ENCODE measurements at places on chromosomes 3 and 15. TPM values are rescaled to one million over a fixed set of nuclear protein-coding genes. Genes with fewer than 3 reads are reported as not detected.

DNA sequence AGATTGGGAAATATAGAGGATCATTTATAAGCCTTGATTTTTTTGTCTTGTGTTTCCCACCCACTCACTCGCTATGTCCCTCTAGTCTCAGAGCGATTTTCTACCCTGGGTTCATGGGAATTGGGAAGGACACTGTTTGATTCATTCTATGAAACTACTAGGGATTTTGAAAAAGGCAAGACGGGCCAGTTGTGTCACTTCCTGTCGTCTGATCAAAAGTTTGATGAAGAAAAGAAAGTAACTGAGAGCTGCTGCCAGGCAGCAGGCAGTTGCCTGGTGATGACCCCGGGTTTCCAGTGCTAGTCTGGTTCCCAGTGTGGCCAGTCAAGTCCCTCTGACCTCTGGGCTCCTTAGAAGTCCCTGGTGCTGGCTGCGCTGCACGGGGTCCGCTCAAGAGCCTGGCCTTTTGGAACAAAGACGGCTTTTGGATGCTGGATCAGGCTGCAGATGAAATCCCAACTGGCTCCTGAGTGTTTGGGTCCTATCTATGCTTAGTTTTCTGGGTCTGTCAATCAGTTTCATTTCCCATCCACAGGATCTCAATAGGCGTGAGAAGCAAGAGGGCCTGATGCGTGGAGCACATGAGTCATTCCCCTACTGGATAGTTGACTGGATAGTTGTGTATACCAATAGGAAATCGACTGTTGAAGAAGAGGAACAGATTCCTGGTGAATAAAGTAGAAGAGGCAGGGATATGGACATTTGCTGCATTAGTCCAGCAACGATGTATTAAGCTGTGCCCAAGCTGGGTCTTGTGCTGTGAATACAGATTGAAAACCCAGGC, 89.7 kb downstream of the EEFSEC start:
- peak; percentile 47 for DNase-seq

GRCh38 chr3:106620646-106621045, 751.8 kb upstream of the CBLB start:
- no peak for DNase-seq

The DZIP1L gene
- total RNA-seq: 27.4 TPM

DNA sequence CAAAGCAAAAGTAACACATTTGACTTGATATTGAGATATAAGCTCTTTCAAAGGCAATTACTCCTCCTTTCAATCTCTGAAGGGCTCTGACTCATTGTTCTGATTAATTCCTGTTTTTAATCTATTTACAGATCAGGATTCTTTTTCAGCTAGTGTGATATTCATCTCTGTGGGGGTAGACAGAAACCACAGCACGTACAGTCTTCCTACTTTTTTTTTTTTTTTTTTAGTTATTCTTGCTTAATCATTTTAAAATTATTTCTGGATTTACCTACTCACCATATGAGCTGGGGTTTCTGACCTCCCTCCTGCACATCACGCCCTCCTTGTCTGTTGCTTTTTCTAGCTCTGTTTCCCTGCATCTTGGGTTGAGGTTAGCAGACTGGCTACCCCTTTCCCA, 1.4 kb downstream of the CNTN3 start:
- peak; percentile 62 for DNase-seq

The ZNF80 gene
- total RNA-seq: not detected

The CKMT1A gene
- total RNA-seq: not detected

GRCh38 chr15:64045774-64046420, 388 bp downstream of the DAPK2 start:
- no peak for DNase-seq

GRCh38 chr15:96064351-96064756, 266.1 kb upstream of the NR2F2 start:
- DNase-seq: peak; percentile 24

GRCh38 chr3:116963802-116964201, 254.2 kb downstream of the TUSC7 start:
- DNase-seq: no peak

The HRH1 gene
- 16.7 TPM for total RNA-seq

DNA sequence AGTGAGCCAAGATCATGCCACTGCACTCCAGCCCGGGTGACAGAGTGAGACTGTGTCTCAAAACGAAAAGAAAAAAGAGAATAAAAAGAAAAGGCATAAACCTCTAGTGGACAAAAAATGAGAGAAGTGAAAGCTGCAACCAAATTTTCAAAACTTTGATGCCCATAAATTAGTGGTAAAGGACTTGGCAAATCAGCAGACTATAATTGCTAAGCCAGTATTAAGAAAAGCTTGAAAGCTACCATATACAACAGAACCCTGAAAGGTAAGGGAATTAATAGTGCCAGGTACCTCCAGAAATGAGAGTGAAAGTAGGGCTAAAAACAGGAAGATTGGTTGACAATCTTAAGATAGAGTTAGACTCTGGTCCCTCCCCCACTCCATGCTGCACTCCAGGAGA, 32.9 kb upstream of the SLC22A13 start:
- no peak for DNase-seq

The TGM4 gene
- total RNA-seq: not detected

The NOX5 gene
- 1.1 TPM for total RNA-seq

- DNase-seq: no peak
Measured at GRCh38 chr3:111509308-111509707, 32.7 kb upstream of the CD96 start.

DNA sequence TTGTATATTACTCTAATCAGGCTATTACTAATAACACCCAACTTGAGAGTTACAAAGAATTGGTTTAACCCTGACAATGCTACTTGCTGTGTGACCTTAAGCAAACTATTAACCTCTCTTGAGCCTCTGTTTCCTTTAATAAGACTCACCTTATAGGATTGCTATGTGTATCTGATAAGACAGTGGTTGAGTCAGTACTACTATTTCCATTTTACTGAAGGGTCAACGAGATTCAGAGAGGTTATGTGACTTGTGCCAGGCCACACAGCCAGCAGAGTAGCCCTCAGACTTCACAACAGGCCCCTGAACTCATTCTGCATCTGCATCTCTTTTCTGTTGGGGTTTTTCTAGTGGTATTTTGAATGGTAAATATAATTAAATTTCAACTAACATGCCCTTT, 420.1 kb downstream of the MAGI1 start:
- DNase-seq: no peak

DNA sequence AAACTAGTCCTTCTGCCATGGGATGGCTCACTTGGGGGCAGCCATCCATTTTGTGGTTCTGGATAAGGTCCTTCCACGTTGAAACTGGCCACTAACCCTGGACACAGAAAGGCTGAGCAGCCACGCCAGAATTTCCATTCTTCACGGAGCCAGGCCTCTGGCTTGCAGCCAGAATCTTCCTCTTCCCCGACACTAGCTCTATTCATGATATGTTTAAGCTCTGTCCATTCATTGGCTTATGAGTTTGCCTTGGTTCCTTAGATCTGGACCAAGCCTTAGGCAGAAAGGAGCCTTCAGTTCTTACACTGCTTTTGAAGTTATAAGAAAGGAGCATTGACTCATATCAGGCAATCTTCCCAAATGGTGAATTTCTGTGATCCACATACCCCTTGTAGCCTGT, 288.4 kb upstream of the GOLGA6L4 start:
- DNase-seq: no peak

GRCh38 chr3:192130534-192131132, 596.7 kb downstream of the FGF12 start:
- peak; percentile 54 for DNase-seq

- DNase-seq: peak; percentile 48
Measured at GRCh38 chr15:73637527-73637926, 4.3 kb upstream of the NPTN start.

DNA sequence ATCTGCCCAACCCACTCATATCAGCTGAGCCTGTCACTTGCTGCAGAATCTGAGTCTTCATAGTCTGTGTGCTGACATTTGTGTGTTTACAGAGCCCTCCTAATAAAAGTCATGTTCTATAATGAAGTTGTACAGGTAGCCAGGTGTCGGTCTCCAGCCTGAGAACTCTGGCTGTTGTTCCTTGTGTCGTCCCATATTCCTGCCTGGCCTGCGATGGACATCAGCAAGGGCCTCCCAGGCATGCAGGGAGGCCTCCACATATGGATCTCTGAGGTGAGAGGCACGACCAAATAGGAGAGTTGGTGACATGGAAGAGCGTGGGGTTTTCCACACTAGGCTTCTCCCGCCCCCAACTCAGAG, 2.9 kb downstream of the VILL start:
- DNase-seq: no peak

GRCh38 chr3:149975919-149976318, 5.2 kb upstream of the PFN2 start:
- DNase-seq: peak; percentile 13

- peak; percentile 21 for DNase-seq
Measured at GRCh38 chr3:60294181-60294580, 957.1 kb downstream of the FHIT start.

- no peak for DNase-seq
Measured at GRCh38 chr3:178900029-178900646, 171.5 kb downstream of the ZMAT3 start.

DNA sequence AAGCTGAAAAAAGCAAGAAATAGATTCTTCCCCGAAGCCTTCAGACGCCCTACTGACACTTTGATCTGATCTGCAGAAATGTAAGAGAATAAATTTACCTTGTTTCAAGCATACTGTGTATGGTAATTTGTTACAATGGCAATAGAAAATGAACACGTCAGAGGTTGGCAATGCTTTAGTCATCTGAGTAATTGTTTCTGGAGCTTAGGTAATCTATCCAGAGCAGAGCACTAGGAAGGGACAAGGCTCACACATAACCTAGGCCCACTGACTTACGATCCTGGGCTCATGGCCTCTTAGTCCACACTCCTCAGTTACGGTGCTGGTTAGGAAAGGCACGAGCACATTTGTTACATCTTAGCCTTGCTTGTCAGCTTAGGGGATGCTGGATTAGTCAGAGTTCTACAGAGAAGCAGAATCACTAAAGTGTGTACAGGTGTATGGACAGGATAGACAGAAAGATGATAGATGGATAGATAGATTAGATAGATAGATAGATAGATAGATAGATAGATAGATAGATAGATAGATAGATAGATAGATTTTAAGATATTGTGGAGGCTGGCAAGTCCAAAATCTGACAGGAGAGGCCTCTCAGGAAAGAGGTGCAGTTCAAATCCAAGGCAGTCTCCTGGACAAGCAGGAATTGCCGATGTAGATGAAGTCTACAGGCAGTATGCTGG, 46.8 kb upstream of the TBC1D23 start:
- DNase-seq: peak; percentile 60

The IL20RB gene
- total RNA-seq: 1.1 TPM

DNA sequence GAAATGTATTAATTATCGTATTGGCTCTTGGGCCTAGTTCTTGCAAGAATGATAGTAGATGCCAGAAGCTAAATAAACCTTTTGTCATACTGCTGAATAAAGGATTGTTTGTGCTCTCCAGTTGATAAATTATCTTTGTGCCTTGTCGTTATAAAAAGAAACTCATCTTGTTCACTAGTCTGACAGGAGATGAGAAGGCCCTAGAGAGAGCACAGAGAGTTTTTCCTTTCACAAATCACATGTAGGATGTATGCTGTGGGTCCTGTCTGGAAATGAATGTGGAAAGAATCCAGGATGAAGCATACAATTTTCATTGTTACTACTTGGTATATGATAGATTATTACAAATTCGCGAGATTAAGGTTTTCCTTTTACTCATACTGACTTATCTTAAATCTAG, 113.0 kb downstream of the NLGN1 start:
- DNase-seq: no peak

- DNase-seq: no peak
Measured at GRCh38 chr3:47385796-47386195, 5.0 kb downstream of the PTPN23 start.

- peak; percentile 12 for DNase-seq
Measured at GRCh38 chr15:60576044-60576443, 97.1 kb upstream of the ICE2 start.

The GABRR3 gene
- total RNA-seq: not detected

GRCh38 chr15:93913310-93913709, 318.1 kb upstream of the MCTP2 start:
- DNase-seq: no peak

GRCh38 chr3:129121016-129121791, 400 bp downstream of the RAB43 start:
- DNase-seq: peak; percentile 36

The SOX14 gene
- not detected for total RNA-seq

The NR2E3 gene
- not detected for total RNA-seq

The COL6A5 gene
- 0.17 TPM for total RNA-seq

The SUSD5 gene
- total RNA-seq: 18.2 TPM

GRCh38 chr3:71652781-71653413, 69.4 kb upstream of the FOXP1 start:
- peak; percentile 57 for DNase-seq

The ISL2 gene
- 0.57 TPM for total RNA-seq

The SLC27A2 gene
- total RNA-seq: not detected

The EPHA6 gene
- total RNA-seq: 0.10 TPM

GRCh38 chr3:118445036-118445435, 589.6 kb downstream of the IGSF11 start:
- DNase-seq: no peak

The SENP5 gene
- 57.3 TPM for total RNA-seq

DNA sequence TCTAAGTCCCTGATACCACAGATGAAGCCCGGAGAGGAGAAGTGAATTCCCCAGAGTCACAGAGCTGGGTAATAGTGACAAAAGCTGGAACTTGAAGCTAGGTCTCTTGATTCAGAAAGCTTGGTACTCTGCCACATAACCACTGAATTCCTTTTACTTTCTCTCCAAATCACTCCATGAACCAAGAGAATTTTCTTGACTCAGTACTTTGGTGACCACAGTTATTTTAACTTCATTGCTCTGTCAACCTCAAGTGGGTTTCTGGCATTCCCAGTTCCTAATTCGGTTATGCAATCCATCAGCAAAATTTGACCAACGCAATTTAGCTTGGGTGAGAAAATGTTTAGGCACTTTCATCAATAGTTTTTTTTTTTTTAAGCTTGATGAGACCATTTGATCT, 61.0 kb upstream of the PPARG start:
- peak; percentile 69 for DNase-seq

The FANCD2OS gene
- total RNA-seq: not detected

DNA sequence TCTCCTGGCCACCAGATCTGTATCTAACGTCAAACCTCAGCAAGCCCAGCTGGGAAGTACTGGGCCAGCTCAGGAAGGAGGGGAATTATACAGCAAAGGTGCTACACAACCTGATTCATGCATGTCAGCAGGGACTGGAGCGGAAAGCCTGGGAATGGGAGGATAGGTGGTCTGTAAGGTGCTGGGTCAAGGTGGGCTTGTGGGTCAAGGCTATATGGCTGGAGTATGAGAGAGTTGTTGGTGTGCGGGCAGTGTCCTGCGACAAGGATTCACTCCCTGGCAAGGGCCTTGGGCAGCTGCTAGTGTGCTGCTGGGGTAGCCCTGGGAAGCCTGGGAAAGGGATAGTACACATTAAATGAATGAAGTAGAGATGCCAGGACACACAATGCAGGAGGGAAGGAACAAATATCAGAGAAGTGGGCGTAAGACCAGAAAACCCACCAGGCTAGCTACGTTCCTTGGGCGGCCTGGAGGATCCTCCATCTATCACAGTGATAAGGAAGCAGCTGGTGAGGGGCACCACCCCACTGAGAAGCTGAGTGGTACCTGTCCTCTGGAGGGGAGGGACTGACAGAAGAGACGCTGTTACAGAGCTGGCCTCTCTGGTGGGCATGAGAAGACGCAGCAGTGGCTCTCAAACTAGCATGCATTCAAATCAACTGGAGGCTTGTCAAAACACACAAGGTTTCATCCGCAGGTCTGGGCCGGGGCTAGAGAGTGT, 8.5 kb upstream of the SYNM start:
- no peak for DNase-seq

- no peak for DNase-seq
Measured at GRCh38 chr3:72470904-72471417, 377.3 kb downstream of the SHQ1 start.

Data from HT1080 (cell line).